ENCODE measurements at places on chromosomes 7 and 10.

GRCh38 chr10:95229724-95230627, 35.9 kb downstream of the ACSM6 start:
- DNase-seq = no peak

- no peak for DNase-seq
Observed at GRCh38 chr10:111137007-111137406, 60.2 kb downstream of the ADRA2A start.

DNA sequence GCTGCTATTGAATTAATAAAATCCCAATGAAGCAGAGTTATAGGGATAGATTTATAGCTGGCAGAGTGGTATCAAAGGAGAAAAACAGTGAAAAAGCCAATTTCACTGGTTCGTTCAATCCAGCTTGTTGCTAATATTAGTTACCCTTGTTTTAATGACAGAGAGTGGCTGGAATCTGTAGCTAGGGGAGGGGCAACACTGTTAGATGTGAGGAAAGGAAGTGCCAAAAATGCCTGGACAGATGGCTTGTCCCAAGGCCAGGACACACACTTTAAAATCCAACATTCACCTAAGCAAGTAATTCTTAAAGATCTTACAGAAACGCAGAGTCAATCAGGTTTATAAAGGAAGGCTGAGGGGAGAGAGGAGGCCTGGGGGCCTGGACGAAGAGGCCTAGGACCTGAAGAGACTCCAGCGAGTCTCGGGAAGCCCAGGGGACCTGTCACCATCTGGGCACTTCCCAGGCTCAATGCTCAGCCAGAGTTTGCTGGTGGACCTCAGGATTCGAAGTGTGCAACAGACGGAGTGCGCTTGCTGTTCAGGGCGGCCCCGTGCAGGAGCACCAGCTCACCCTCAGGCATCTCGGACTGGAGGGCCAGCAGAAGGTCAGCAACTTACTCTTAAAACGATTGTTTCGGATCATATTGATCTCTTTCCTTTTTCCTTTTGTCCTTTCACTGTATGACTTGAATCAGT, 36.7 kb downstream of the TMEM248 start:
- DNase-seq = no peak

- DNase-seq = no peak
Observed at GRCh38 chr7:46680147-46680546, 759.1 kb upstream of the IGFBP3 start.

- no peak for DNase-seq
Observed at GRCh38 chr7:31160941-31161340, 108.8 kb downstream of the ADCYAP1R1 start.

- DNase-seq = no peak
Observed at GRCh38 chr10:81873932-81874816, 820 bp upstream of the NRG3 start.

- DNase-seq = no peak
Observed at GRCh38 chr10:47016564-47016963, 105.3 kb downstream of the PTPN20 start.

DNA sequence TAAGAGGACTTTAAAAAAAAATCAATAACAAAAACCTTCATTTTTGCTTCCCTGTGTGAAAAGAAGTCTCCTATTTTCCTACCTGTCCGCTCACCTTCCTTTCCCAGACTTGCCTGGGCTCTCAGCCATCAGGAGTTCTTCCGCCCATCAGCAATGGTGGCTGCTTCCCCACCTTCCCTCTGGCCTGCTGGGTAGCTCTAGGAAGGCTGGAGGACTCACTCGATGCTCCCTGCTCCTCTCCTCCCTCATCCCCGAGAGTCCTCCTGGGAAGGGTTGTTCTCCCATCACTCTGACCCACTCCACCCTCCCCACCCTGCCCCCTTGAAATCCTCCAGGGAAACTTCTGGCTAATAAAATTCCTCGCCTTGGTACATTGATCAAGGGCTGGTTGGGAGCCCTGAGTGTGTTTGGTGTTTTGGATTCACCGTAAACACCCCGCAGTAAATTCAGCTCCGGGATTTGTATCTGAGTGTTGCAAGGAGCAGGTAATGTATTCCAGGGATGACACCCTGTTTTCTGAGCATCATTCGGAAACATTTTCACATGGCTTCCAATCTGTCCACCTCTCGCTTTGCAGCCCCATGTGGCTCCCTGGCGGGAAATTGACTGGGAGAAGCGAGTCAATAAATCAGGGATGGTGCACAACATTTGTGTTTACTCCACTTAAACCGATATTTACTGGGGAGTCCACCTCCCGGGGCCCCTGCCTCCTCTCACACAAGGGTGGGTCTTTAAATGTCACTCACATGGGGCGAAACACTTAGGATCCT, 126.4 kb upstream of the SDK1 start:
- DNase-seq = no peak

GRCh38 chr7:96026010-96026409, 253.7 kb downstream of the DYNC1I1 start:
- DNase-seq = no peak

GRCh38 chr10:109282510-109282909, 640.8 kb downstream of the XPNPEP1 start:
- DNase-seq = no peak

DNA sequence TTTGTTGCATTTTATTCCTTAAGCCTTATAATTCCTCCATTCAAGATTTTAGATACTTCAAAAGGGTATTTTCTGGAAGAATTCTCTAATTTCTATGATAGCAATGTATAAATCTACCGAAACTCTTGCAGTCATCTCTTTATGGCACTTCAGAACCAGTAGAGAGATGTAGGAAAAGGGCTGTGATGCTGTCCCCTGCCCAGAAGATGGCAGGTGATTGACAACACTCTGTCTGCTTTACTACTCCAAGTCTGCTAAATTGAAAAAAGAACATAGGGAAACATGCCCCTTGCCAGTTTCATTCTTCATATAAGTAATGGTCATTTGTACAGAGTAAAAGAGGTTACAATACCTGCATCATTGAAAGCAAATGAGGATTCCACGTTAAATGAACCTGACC, 5.1 kb downstream of the TCTN3 start:
- no peak for DNase-seq
